CD4-positive, alpha-beta T cell treated with Interferon gamma for 1 hour (primary cell): ENCODE measurements at places on chromosomes 13 and 19.
A peak's percentile ranks its signal among the peaks of the same experiment; 100 is the strongest.

DNA sequence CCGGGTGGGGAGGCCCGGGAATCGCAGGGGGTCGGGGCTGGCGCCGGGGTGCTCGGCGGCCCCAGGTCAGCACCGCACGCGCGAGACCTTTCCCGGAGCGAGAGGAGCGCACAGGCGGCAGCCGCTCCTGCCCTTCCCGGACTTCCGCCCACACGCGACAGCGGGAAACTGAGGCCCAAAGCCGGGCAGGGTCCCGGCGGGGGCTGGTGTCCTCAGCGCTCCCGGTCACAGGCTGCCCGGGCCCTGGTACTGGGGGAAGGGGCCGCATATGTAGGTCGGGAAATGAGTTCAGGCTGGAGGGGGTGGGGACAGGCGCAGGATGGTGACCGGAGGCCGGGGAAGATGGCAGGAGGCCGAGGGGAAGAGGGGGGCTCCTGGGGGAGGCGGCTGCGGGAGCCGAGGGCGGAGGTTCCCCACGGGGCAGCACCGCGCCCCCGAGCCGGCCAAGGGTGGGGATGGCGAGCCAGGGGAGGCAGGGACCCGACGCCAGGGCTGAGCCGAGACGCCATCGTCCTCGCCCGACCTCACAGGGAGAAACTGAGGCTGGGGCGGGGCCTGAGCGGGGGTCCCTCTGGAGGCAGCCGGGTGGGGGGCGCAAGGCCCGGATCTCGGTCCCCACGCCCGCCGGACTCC is 662 bp downstream of the CBARP start:
- no peak for DNase-seq

DNA sequence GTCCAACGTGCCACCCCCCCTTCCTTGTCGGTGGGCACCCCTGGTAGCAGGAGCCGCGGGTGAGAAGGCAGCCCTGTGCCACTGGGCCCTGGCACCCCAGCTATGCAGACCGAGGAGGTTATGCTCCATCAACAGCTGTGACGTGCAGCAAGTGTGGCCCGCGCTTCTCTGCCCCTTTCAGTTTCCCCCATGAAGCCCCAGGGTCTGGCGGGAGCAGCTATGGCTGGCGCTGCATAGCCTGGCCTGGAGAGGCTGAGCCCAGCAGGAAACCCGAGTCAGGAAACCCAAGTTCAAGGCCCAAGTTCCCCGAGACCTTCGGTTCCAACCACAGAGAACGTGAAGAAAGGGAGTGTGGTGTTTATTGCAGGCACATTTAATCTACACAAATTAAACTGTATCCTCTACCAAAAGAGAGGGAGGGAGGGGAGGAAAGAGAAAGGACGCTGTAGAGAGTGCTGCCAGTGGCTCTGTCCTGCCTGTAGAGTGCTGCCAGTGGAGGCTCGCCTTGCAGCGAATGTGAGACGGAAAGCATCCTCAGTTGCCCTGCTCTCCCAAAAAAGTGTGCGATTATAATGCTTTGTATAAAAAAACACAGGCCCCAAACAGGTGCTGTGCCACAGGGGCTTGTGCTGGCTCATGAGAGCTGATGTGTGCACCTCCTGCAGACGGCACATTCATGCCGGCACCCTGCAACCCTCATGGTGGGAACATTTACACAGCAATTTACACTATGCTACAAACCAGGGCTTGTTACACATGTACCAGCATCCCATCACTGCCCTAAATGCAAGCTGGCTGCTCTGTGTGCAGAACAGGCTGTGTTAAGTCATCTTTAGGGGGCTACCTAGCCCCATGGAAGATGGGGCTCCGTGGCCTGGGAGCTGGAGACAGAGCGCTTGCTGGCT is 16.3 kb downstream of the POP4 start:
- peak; percentile 11 for DNase-seq

DNA sequence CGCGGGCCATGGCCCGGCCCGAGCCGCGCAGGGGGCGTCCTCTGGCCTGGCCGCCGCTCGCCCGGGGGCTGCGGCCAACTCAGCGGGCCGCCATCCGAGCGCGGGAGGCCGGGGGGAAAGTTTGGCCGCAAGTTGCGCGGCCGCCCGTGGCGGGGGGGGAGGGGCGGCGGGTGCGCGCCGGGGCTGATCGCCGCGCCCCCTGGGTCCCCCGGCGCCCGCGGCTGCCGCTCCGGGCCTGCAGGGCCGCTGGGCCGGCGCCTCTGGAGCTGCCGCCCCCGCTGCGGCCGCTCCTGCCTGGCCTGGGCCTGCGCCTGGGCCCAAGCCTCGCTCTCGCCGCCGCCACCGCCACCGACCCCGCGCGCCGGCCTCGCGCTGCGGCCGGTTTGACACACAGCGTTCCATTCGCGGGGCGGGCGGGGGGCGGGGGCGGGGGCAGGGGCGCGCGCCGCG is at the start of gene NR2F6:
Gene NR2F6, minus strand, starts transcription at position 385 of the 450 bp plus-strand sequence. CDS start 699 bp downstream, outside the sequence.
- no peak for DNase-seq

GRCh38 chr13:47718556-47718955 is 282.5 kb downstream of the SUCLA2 start:
- DNase-seq = no peak

GRCh38 chr13:89455741-89456140 is 1784.6 kb downstream of the SLITRK5 start:
- no peak for DNase-seq

- no peak for DNase-seq
Observed at GRCh38 chr19:35879068-35879467, 10.7 kb downstream of the APLP1 start.
